ENCODE measurements at places on chromosomes 1 and 21. TPM values are rescaled to one million over a fixed set of nuclear protein-coding genes. Genes with fewer than 3 reads are reported as not detected.

FAM131C gene
- 1.8 TPM for total RNA-seq

S100A12 gene
- total RNA-seq: not detected

NHLH2 gene
- not detected for total RNA-seq

DNA sequence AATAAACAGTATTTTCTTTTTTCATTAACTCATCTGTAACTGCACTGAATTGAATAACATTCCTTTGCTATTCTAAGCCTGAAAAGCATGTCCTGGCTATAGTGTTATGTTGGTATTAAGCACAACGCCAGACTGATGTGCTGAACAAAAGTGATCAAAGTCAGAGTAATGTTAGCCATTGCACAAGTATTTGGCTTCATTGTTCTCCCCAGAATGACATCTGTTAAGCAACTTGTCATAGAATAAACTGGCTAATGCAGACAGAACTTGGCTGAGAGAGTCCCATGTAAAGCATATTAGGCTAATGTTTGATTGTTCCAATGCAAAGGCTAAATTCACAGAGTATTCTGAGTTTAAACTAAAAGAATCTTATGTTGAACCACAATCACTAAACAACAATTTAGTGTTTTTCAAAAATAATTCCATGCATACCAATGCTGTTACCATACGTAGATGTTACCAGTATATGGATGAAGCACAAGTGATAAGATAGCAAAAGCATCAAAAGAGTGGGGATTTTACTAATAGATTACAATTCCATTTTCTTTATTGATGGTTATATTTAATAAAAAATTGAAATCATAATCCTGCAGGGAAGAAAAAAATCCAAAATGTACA, 235.3 kb upstream of the DMRTA2 start:
- DNase-seq: no peak

WNT3A gene
- total RNA-seq: not detected
